ENCODE measurements at places on chromosomes 12 and 14.
A peak's percentile ranks its signal among the peaks of the same experiment; 100 is the strongest.

DNA sequence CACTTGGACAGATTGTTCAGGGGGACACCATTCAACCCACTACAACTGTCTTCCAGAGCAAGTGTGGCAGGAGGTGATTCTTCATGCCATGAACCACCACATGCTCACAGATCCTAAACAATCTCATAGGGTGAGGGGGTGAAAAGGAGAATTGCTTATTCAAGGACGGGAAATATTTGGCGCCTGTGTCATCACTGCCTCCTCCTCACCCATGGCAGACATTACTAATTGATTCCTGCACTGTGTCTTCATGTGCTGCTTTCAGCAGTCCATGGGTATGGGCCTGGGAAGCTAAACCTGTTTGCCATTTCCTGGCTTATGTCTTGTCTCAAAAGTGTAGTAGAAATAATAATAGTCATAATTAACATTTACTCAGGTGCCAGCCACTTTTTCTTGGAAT, 31.3 kb downstream of the MMAB start:
- no peak for DNase-seq

DNA sequence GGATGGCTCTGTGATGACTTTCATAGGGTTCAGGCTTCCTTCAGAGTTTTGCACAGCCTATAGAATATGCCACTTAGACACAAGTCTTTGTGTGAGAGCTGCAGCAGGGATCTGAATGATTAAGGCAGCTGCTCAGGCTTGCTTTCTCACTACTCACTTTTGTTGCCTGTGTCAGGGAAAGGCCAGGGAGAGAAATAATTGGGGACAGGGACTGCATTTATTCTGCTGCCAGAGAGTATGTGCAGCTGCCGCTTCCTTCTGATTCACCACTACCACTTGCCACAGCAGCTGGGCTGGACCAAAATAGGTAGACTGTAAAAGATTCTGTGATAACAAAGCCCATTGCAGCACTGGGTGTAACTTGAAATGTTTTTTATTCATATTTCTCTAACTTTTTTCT, 49.7 kb downstream of the TRMT5 start:
- no peak for DNase-seq

- no peak for DNase-seq
Measured at GRCh38 chr12:28413460-28414109, 223.3 kb downstream of the CCDC91 start.

GRCh38 chr12:85280165-85280983, at the start of gene ALX1:
Gene ALX1 (plus strand): TSS chr12:85280220. CDS start chr12:85280262, 42 bp downstream.
- peak; percentile 65 for DNase-seq

DNA sequence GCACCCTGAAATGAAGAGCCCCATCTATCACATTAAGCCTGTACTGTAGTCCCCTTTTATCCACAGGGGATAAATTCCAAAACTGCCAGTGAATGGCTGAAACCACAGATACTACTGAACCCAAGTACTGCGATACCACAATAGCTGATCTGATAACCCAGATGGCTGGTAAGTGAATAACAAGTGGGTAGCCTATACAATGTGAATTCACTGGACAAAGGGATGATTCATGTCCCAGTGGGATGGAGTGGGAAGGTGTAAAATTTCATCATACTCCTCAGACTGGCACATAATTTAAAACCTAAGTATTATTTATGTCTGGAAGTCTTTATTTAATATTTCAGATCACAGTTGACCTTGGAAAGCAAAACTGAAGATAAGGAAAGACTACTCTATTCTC, 201.3 kb downstream of the GPHN start:
- DNase-seq = no peak

- no peak for DNase-seq
Measured at GRCh38 chr12:13257356-13257875, 60.9 kb downstream of the EMP1 start.

- no peak for DNase-seq
Measured at GRCh38 chr14:91412939-91413338, 4.7 kb downstream of the CCDC88C start.

Measured in iPS-NIHi11 (cell line).